ENCODE measurements at places on chromosomes 11 and 22. TPM values are rescaled to one million over a fixed set of nuclear protein-coding genes. Genes with fewer than 3 reads are reported as not detected.
A peak's percentile ranks its signal among the peaks of the same experiment; 100 is the strongest.

Gene TSPAN32
- polyA plus RNA-seq: 0.08 TPM

Gene HBG1
- not detected for polyA plus RNA-seq

GRCh38 chr11:28838741-28839140 is 730.6 kb downstream of the METTL15 start:
- H3K27ac ChIP-seq: no peak overlapping the region
- no peak overlapping the region for H3K4me3 ChIP-seq
- H3K4me1 ChIP-seq: no peaks in the 10 kb centered on the region
- H3K36me3 ChIP-seq: no peaks in the 10 kb centered on the region

- no peaks in the 10 kb centered on the region for H3K4me1 ChIP-seq
- no peak for DNase-seq
- no peak overlapping the region for H3K27ac ChIP-seq
- no peaks in the 10 kb centered on the region for H3K36me3 ChIP-seq
Measured at GRCh38 chr11:58446294-58446693, 4.3 kb upstream of the OR5B12 start.

GRCh38 chr11:86785576-86785975 is 14.8 kb upstream of the PRSS23 start:
- H3K27me3 ChIP-seq: no peaks in the 10 kb centered on the region
- H3K4me1 ChIP-seq: no peaks in the 10 kb centered on the region
- no peak for DNase-seq
- no peaks in the 10 kb centered on the region for H3K36me3 ChIP-seq
- no peak overlapping the region for H3K4me3 ChIP-seq

- no peaks in the 10 kb centered on the region for H3K4me1 ChIP-seq
- DNase-seq: peak; percentile 4
- no peaks in the 10 kb centered on the region for H3K36me3 ChIP-seq
Measured at GRCh38 chr11:118084247-118084646, 2.5 kb downstream of the SMIM35 start.

DNA sequence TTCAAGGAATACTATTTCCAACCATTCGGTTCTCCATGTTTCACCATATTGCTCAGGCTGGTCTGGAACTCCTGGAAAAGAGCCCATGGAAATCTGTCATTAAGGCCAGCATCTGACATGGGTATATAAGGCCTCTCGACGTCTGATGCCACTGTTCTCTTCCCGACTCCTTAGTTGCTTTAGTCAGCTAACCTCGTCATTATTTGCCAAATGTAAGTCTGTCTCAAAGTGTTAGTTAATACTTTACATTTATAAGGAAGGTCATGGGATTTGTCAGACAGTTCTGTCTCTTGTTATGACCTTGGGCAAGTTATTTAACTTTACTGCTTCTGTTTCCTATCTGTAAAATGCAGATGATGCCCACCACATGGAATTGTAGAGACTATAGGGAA is 1.6 kb downstream of the MRPL48 start:
- H3K4me3 ChIP-seq: peak overlapping the region; percentile 83
- H3K27ac ChIP-seq: peak overlapping the region; percentile 83
- H3K4me1 ChIP-seq: peaks cover 3% of the 10 kb centered on the region
- no peaks in the 10 kb centered on the region for H3K36me3 ChIP-seq

DNA sequence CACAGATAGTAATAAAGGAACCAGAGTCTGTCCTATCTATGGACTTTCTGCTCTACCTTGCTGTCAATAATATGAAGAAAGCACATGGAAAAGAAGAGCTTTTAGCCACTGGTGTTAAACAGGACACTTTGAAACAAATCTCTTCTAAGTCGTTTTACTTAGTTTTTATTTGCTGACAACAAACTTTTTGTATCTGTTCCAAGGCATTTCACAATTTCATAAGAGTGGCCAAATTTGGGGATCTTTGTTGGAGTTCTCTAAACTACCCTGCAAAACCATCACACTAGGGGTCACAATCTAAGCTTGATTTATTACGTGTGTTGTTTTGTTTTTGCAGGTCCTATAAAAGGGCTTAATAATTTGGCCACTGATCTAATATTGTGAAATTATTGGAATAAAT is 54.4 kb downstream of the BBOX1 start:
- no peaks in the 10 kb centered on the region for H3K36me3 ChIP-seq
- H3K4me3 ChIP-seq: no peak overlapping the region
- no peaks in the 10 kb centered on the region for H3K4me1 ChIP-seq
- no peak for DNase-seq
- H3K27me3 ChIP-seq: no peaks in the 10 kb centered on the region

DNA sequence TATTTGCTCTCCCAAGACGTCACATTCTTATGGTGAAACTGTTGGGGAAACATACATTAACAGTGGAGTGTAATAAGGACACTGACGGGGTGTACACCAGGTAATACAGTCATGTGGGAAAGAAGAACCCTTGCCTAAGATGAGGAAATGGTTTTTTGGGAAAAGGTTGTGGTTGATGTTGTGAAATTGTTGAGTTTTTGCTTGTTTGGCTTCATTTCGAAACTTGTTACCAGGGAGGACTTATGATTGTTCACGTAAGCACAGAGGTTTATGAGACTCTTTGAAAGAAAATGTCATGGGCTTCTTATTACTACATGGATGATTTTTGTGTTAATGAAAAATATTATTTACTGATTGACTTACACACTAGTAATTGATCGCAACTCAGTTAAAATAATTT is 16.8 kb downstream of the ANO3 start:
- H3K27me3 ChIP-seq: no peaks in the 10 kb centered on the region
- no peak overlapping the region for H3K4me3 ChIP-seq
- no peak overlapping the region for H3K27ac ChIP-seq
- no peak for DNase-seq
- H3K4me1 ChIP-seq: no peaks in the 10 kb centered on the region

- peak; percentile 86 for DNase-seq
- H3K27ac ChIP-seq: peak overlapping the region; percentile 26
- H3K27me3 ChIP-seq: no peaks in the 10 kb centered on the region
- peaks cover 12% of the 10 kb centered on the region for H3K36me3 ChIP-seq
Measured at GRCh38 chr11:63866211-63866610, 27.3 kb downstream of the MARK2 start.

GRCh38 chr11:116373104-116373944 is 399.5 kb downstream of the BUD13 start:
- no peaks in the 10 kb centered on the region for H3K36me3 ChIP-seq
- no peak for DNase-seq
- H3K27me3 ChIP-seq: peaks cover 2% of the 10 kb centered on the region

DNA sequence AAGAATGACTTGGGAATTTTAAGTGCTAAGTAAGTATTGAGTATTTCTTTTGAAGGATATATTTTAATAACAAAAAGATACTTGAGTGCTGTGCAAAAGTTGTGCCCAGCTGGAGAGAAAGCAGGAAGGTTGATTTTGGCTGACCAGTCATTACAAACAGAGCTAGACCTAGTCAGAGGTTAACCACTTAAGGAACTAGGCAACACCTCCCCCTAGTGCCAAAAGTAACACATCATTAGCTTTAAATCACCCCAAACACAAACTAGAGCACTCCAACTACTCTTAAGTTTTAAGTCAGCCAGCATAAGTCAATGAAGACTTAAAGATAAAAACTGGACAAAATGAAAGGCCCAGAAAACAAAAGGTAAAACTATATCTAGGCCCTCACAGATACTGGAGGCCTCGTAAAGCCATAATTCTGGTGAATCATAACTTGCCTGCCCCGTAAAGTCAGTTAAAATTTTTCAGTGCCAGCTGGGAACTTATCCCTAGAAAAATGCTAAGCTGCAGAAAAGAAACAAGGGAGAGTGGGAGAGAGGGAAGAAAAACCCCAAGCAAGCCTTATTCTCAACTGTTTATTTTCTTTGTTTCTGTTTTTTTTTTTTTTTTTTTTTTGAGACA is 4.6 kb downstream of the TMEM9B start:
- H3K4me3 ChIP-seq: no peak overlapping the region
- peak; percentile 65 for DNase-seq
- H3K4me1 ChIP-seq: peaks cover 5% of the 10 kb centered on the region
- no peak overlapping the region for H3K27ac ChIP-seq
- 0 out of 2 replicates have a peak, but pooled peaks cover 2% of the 10 kb centered on the region for H3K36me3 ChIP-seq

All from GM12878 (cell line).